ENCODE measurements at places on chromosomes 3 and 15.

DNA sequence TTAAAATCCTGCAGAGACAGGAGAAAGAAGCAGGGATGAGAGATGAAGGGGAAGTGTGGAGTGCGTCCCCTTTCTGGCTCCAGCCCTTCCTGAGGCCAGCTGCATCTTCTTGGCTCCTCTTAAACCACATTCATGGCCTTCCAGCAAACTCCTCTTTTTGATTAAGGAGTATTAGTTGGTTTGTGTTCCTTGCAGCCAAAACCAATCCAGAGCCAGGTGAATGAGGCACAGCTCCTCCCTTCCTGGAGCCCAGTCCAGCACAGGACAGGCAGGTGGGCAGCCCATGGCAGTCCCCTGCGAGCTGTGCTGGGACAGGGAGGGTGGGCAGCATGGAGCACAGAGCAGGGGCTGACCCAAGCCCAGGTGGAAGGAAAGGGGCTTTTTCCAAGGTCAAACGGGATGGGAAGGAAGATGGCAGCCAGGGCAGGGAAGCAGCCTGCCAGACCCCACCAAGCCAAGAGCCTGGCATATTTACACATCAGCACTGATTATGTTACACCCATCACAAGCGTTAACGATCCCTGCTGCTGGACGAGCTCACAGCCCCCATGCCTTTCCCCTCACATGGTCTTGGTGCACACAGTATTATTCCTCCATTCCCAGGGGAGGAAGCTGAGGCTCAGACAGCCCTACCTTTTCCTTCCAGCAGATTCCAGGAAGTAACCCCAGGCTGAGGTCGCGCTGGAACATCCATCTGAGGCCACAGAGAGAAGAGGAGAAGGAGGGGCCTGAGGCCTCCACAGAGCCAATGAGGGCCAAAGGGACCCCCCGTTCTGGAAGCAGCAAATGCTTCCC, 175.6 kb downstream of the SMAD6 start:
- no peak for DNase-seq

GRCh38 chr3:142960322-142960850, 3.1 kb downstream of the PAQR9 start:
- DNase-seq, result no peak

- no peak for DNase-seq
Measured at GRCh38 chr3:125137358-125138033, 75.1 kb downstream of the SLC12A8 start.

GRCh38 chr3:128674161-128674784, 23.7 kb upstream of the RPN1 start:
- no peak for DNase-seq

- DNase-seq, result no peak
Measured at GRCh38 chr15:93983526-93983925, 247.8 kb upstream of the MCTP2 start.

- DNase-seq, result no peak
Measured at GRCh38 chr3:49780080-49780974, 6.0 kb downstream of the IP6K1 start.

- no peak for DNase-seq
Measured at GRCh38 chr3:80697291-80697690, 929.5 kb upstream of the ROBO1 start.

- peak; percentile 45 for DNase-seq
Measured at GRCh38 chr15:97903971-97904572, 56.4 kb upstream of the ARRDC4 start.
